ENCODE measurements at places on chromosomes 2 and 18.

DNA sequence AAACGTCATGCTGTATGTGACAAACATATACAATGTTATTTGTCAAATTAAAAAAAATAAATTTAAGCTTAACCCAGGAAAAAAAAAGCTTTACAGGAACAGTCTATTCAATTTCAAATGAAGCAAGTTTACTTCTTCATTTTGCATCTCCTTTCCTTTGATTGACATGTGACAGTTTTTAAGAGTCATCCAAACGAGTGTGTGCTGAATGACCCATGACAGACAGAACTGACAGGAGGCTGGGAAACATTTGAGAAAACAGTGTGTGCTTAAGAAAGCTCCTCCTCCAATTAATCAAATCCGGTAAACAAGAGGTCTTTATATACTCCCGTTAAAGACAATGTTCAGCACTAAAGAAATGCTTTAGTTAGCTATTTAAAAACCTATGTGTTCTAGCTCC lies 177.7 kb downstream of the SRBD1 start:
- DNase-seq: no peak

DNA sequence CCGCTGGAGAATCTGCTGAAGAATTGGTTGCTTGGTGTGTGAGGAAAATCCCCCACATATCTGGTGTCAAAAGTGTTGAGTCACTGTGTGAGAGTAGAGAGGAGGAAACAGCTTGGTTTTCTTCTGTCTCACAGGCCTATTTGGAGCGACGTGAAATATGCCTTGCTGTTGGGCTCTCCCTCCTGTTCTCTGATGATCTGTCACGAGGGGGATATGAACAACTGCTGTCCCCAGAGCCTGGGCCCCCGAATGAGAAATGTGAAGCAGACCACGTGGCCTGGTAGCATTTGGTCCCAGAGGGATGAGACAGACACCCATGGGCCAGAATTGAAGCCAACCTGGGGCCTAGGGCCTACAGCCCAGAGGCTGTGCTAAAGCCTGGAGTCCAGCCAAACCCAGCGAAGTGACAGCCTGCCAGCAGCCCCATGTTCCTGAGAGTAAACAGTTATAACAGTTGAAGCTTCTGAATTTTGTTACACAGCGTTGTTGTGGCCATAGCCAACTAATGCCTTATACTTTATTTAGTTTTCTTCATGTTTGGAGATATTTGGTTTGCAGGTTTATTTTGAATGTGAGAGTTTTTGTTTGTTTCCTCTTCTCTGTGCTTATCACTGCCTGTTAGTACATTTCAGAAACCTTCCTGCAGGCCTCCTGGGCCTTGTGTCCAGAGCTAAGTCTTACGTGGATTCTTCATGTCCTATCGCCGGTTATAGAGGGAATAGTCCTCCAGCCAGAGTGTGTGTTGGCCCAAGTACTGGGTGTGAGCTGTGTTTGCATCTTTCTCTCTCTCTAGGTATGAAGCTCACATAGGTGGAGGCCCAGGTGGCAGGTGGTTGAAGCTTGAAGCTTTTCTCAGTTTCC lies 18.7 kb upstream of the COLEC12 start:
- DNase-seq: no peak

DNA sequence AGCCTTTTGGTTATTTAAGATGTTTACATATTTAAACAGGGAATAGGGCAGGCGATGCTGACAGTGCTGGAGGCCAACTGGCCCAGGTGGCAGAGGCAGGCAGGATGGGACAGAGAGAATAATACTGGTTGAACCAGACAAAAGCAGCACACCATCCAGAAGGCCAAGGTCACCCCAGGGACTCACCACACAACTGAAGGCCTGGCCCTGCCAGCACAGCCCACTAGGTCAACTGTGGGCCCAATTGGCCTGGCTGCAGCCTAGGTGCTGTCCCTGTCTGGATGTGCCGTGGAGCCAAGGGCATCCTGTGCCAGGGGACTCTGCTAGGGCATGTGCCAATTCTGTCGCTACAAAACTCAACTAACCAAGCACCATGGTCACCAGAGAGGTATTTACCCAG lies 69.2 kb downstream of the RNF152 start:
- no peak for DNase-seq

- no peak for DNase-seq
Observed at GRCh38 chr2:167052825-167053224, 164.5 kb downstream of the XIRP2 start.

DNA sequence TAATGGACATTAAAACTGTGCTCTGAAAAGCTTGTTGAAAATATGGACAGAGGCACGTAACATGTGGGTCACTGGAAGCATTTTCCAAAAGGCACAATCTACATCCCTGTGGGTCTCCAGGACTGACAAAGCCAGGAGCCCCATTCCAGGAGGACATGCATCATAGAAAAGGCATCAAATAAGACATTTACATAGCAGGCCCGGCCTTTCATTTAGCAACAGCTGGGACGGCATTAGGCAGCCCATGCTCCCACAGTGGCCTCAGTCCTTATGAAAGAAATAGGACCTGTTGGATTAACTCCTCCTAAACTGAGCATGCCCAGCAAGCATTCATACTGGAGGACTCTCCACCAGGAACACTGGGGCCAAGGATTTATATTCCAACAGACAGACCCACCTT lies 72.2 kb downstream of the TWIST2 start:
- DNase-seq: no peak

DNA sequence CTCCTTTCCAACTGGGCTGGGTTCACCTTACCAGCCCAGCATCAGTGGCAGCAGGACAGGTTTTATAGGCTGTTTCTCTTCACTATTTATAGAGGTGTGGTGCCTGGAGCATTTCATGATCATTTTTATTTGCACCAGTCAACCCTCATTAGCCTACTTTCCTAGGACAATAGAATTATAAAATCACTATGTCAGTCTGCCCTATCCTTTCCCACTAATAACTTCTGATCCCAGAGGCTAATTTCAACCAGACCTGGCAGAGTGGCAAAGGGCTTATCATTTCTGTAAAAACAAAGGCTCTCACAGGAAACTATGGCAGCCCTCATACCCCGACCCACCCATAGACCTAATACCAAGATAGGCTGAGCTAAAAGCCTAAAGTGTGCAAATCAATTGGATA lies 243.5 kb upstream of the TMEFF2 start:
- no peak for DNase-seq

- DNase-seq: no peak
Observed at GRCh38 chr2:108621687-108622681, 87.7 kb downstream of the LIMS1 start.

DNA sequence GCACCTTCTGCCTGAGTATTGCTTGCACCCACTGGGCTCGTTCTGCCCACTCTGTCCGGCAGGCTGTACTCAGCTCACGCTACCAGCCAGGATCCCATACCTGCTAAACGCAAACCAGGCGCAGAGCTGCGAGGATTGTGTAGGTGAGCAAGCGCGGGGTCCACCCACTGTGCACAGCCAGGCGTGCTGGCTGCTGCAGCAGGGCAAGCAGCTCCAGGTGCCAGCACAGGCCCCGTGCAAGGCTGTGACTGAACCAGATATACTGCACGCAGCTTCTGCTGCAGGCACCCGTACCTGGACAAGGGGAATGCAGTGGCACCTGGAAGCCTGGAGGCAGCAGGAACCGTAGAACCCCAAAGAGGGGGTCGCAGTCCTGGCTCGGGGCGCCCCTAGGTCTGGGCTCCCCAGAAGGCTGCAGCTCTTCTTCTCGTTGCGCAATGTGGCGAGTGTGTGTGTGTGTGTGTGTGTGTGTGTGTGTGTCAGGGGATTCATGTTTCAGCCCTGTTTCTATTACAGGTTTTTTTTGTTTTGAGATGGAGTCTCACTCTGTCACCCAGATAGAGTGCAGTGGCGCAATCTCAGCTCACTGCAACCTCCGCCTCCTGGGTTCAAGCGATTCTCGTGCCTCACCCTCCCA lies 46.1 kb upstream of the RAB1A start:
- no peak for DNase-seq

DNA sequence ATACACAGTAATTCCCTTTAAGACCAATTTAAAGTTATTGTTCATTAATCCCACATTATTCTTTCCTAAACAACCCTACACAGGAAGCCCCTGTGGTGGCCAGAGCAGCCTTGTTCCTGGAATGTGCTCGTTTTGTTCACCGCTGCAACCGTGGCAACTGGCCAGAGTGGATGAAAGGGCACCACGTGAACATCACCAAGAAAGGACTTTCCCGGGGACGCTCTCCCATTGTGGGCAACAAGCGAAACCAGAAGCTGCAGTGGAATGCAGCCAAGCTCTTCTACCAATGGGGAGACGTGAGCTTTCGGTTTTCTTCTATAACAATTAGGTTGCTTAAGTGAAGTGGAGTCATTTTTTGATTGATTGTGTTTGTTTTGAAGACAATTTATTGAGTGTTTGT lies 101.0 kb downstream of the UNC80 start:
- no peak for DNase-seq

DNA sequence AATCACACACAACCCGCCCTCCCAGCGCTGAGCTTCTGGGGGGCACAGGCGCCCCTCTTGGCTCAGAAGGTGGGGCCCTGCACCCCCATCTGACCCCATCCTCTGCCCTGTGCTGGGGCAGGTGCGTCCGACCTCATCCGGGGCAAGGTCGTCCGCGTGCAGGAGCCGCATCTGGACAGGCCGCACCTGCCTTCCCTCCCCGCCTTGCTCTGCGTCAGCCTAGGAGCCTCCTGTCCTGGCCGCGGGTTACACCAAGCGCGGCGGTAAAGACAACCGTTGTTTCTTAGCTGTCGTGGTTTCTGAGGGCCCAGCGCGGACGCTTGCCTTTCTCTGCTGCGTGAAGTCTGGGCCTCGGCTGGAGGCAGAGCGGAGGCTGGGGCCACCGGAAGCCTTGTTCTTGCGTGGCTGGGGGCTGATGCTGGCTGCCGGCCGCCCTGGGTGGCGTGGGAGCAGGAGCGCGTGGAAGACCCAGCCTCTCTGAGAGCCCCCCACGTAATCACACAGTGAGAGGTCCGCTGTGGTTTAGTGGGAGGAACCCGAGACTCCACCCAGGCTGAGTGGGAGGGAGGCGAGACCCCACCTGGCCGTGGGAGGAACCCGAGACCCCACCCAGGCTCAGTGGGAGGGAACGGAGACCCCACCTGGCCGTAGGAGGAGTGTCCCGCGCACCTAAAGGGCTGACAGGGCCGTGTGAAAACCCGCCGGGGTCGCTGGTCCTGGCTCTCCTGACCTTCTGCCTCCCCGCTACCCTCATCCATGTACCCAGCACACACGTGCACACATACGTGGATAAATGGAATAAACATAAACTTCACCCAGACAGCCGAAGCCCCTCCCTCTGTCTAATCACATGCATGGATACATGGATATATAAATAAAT lies 51.8 kb downstream of the KCNG2 start:
- DNase-seq: no peak

GRCh38 chr2:19461504-19462255 lies 103.3 kb upstream of the OSR1 start:
- no peak for DNase-seq

DNA sequence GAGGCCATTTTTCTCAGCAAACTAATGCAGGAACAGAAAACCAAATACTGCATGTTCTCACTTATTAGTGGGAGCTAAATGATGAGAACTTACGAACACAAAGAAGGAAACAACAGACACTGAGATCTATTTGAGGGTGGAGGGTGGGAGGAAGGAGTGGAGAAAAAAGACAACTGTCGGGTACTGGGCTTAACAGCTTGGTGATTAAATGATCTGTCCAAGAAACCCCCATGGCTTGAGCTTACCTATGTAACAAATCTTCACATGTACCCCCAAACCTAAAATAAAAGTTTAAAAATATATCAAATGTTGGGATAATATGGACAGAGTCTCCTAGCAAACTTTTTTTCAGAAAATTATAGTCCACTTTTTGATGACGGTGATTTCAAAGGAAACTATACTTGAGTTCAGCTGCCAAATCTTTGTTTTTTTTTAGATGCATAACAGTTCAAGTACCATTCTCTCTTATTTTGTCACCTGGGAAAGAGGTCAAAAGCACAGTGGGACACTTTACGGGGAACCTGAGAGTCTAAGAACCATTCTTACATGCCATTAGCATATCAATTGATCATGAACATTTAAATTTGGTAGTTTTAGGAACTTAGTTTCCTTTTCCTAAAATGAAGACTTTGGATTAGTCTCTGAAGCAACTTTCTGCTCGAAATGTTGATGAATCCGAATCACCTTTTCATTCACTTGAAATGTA lies 835.0 kb downstream of the NRXN1 start:
- DNase-seq: no peak

Measured in stimulated activated CD8-positive, alpha-beta memory T cell treated with anti-CD3 and anti-CD28 coated beads, Interleukin-15, amount 100 ng/mL, for 4 hours (primary cell).